ENCODE measurements at places on chromosomes 5 and 9. TPM values are rescaled to one million over a fixed set of nuclear protein-coding genes. Genes with fewer than 3 reads are reported as not detected.

The COL5A1 gene
- not detected for polyA plus RNA-seq

The HMHB1 gene
- not detected for polyA plus RNA-seq

The TIMD4 gene
- polyA plus RNA-seq: not detected

The SPATA31E1 gene
- not detected for polyA plus RNA-seq

The PCDHA4 gene
- polyA plus RNA-seq: 43.6 TPM

The CDC20B gene
- 0.28 TPM for polyA plus RNA-seq

The RGS14 gene
- 23.4 TPM for polyA plus RNA-seq

The PPP1R26 gene
- polyA plus RNA-seq: 20.1 TPM

The BRD9 gene
- 51.3 TPM for polyA plus RNA-seq

The ZNF454 gene
- polyA plus RNA-seq: 1.1 TPM

The C6 gene
- polyA plus RNA-seq: 2.6 TPM

The ZFP37 gene
- 35.4 TPM for polyA plus RNA-seq

The TNIP1 gene
- 3.1 TPM for polyA plus RNA-seq

The PCA3 gene
- not detected for polyA plus RNA-seq

The LHX2 gene
- polyA plus RNA-seq: 2.6 TPM

The ECSCR gene
- polyA plus RNA-seq: not detected

The IRGM gene
- not detected for polyA plus RNA-seq

The SLC4A9 gene
- not detected for polyA plus RNA-seq

The DDX41 gene
- polyA plus RNA-seq: 212 TPM

The APBA1 gene
- 10.9 TPM for polyA plus RNA-seq

The SLC6A3 gene
- polyA plus RNA-seq: 0.77 TPM

The UNC13B gene
- 37.2 TPM for polyA plus RNA-seq

The SOX30 gene
- not detected for polyA plus RNA-seq

The SH3RF2 gene
- not detected for polyA plus RNA-seq

The AQP7 gene
- polyA plus RNA-seq: not detected

The PPP2R2B gene
- polyA plus RNA-seq: 250 TPM

Data from neural cell (in vitro differentiated cells).